ENCODE measurements at places on chromosomes 6 and 20.

DNA sequence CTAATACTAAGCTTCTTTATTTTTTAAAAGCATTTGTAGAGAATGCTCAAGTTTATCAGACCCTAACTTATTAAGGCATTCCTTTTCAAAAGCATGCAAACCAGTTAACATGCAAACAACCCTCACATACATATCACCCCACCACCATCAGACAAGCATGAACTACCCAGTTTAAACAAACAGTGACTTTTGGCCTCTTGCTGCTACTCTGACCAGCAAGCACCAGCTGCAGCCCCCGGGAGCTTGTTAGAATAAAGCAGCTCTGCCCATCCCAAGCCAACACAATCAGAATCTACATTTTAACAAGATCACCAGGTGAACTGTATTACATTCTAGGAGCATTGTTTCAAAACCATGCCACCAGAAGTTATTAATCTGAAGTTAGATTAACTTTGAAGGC, 5.9 kb upstream of the NUP153 start:
- DNase-seq, result no peak

DNA sequence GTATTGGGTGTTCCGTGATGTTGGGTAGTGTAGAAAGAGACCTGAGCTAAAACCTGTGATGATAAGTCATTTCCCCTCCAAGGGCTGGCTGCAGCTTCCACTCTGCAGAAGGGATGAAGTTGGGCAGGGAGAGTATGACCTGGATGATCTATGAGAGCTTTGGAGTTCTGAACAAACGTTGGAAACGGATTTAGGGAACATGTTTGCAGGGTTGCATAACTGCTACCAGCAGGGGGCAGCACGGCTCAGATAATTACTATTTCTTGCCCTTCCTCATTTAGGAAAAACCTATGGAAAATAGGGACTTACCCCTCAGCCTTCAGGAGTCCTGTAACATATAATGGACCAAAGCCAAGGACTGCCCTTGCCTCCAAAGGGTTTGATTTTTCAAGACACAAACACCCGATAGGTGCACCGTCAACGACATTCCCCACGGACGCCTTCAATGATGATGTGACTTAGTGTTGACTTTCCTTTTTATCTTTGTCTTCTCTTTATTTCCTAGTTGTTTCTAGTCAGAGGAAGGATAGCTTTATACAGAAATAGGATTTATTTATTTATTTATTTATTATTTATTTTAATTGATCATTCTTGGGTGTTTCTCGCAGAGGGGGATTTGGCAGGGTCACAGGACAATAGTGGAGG, 164.9 kb upstream of the SASH1 start:
- peak; percentile 73 for DNase-seq

DNA sequence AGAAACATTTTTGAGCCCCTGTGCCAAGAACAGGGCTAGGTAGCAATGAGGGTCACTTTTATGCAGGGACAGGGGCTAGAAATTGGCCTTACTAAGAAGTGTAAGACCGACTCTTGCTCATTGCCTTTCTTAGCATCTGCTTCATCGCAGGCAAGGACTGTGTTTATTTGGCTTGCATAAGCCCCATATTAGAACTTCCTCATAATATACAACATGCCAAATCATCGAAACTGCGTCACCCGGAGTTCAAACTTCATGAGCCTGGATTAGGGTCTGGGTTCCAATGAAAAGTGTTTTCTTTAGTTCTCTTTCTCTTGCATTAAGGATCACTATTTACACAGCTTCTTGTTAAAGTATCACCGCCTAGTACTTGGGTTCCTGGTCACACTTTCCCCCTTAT, 977 bp upstream of the SMAP1 start:
- no peak for DNase-seq

- DNase-seq, result no peak
Observed at GRCh38 chr20:35702051-35702823, 3.0 kb downstream of the ROMO1 start.

- DNase-seq, result no peak
Observed at GRCh38 chr6:101178748-101179147, 214.8 kb upstream of the GRIK2 start.

DNA sequence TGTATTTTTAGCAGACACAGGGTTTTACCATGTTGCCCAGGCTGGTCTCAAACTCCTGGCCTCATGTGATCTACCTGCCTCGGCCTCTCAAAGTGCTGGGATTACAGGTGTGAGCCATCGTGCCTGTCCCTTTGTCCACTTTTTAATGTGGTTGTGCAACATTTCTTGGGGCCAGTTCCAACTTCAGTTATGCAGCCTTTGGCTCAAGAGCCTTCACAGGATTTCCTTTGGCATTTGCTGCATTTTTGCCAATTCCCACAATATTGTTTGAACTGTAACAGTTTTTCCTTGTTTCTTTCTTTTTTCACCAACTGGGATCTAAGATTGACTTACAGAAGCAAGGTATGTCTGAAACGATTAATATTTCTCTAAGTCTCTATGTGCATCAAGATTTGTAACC, 63.6 kb downstream of the EDN1 start:
- no peak for DNase-seq

DNA sequence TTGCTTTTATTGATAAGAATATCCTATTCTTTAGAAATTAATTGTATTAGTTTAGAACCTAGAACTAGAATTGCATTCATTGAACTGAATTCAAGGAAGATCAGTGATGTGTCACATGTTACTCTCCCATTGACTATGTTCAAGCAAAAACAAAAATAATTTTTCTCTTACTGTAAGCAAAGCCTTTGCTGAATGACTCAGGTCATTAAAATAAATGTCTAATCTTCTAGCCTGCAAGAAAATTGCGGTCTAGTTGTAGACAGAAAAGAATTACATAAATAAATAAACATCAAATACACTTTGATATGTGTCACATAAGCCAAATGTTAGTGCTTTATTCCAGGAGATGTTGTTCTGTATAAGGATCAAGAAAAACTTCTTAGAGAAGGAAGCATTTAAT, 387.9 kb downstream of the ADGRB3 start:
- no peak for DNase-seq

DNA sequence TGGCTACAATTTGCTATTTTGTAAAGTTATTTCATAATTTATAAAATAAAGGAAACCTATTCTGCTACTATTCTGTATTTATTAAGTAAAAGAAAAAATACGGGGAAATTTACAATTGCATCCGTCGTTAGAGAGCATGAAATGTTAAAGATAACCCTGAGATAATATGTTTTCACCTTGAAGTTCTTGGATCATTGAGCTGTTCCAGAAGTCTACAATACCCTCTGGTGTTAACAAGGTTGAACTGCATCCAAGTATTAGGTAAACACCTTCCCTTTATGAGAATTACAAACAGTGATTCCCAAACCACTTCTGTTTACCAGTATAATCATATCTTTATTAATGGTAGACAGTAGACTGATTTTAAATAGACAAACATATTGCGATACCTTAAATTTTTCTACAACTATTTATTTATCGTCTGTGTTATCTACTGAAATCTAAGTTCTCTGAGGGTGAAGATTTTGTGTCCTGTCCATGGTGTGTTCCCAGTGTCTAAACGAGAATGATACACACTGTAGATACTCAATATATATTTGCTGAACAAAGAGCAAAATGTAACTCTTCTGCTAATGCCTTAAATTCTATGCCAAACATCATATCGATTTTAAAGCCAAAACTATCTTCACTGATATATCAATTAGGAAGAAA, 28.2 kb downstream of the TBC1D32 start:
- DNase-seq, result no peak
